Esophagus muscularis mucosa (tissue), 4 donors: ENCODE measurements at places on chromosomes 1 and 21. TPM values are rescaled to one million over a fixed set of nuclear protein-coding genes. Genes with fewer than 3 reads are reported as not detected.
A peak's percentile ranks its signal among the peaks of the same experiment; 100 is the strongest.

DNA sequence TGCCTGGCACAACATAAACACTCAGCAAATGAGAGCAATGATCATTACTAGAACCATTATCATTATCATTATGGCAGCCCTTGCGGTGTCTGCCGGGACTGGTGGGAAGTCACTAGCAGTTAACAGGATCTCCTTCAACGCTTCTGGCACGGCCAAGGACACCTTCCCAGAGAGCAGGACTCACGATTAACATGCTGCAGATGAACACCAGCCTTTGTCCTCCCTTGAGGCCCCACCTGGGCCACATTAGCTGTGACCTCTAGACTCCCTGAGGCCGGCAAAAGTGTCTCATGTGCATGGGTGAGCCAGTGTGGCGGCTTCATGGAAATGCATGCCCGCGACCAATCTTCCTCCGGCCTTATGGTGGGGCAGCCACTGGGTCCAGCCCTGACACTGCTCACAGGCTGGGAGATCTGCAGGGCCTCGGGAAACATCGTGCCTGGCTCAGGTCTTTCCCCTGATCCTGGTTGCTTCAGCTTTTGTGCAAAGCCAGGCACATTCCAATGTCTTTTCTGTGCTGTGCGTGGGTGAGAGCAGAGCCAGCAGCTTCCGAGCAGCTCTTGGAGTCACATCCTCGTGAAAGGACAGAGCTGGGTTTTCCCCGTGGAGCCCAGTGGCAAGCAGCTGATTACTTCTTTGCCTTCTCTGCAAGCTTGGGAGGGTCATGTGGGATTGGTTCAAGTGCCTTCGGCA is 107.3 kb downstream of the HMGB4 start:
- no peak for DNase-seq

DNA sequence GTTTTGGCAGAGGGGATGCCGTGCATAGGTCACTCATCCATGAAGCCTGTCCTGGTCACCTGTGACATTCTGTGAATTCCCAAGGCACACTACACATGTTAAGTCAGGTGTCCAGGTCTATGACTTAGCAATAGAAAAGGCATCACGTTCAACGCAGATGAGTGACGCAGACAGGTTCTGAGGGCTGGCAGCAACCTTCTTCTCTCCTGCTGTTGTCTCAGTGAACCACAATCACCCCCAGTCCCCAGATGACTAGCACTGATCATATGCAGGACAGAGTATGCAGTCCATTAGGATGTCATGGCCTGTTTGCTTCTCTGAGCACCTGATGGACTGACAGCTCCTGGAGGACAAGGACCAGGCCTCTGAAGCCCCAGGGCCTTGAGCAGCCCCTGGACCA is 157.8 kb upstream of the KAZN start:
- no peak for DNase-seq

- no peak for DNase-seq
Measured at GRCh38 chr1:2355373-2356261, 35.7 kb downstream of the MORN1 start.

GRCh38 chr1:196098000-196098399 is 510.2 kb downstream of the KCNT2 start:
- DNase-seq, result no peak

DNA sequence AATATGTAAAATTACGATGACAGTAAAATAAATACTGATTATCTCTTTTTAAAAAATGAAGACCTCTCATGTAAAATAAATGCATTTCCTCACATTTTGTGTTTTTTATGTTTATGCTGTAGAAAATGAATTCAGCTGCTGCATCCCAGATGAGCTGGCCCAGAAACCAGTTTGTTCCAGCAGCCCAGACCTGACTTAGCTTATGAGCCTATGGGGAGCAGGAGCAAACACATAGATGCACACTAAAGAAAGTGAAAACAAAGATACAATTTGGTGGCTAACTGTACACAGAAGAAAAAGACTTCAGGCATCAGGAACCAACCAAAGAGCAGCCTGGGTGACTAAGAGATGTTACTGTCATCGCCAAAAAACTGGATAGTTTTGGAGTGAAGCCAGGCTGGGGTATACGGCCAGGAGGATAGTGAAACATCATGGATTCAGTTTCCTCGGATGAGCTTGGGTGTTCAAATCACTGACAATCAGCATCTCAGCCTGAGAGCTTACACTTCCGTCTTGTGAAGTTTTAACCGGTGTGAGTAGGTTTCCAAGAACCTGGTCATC is 113.9 kb upstream of the BACE2 start:
- peak; percentile 29 for DNase-seq

GRCh38 chr1:206682111-206682510 is 2.6 kb upstream of the MAPKAPK2 start:
- no peak for DNase-seq

GRCh38 chr1:9297831-9298230 is 5.1 kb downstream of the SPSB1 start:
- no peak for DNase-seq

- no peak for DNase-seq
Measured at GRCh38 chr1:31515056-31515775, 61.1 kb upstream of the TINAGL1 start.

DNA sequence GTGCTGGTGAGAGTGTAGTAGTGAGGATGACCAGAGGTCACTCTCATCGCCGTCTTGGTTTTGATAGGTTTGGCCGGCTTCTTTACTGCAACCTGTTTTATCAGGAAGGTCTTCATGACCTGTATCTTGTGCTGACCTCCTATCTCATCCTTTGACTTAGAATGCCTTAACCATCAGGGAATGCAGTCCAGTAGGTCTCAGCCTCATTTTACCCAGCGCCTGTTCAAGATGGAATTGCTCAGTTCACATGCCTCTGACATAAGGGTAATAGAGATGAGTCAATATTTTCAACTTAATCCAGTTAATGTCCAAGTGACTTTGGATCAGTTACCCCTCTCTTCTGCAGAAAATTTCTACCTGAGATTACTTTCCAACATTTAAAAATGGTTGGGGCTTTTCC is 4.6 kb downstream of the NID1 start:
- DNase-seq, result no peak

DNA sequence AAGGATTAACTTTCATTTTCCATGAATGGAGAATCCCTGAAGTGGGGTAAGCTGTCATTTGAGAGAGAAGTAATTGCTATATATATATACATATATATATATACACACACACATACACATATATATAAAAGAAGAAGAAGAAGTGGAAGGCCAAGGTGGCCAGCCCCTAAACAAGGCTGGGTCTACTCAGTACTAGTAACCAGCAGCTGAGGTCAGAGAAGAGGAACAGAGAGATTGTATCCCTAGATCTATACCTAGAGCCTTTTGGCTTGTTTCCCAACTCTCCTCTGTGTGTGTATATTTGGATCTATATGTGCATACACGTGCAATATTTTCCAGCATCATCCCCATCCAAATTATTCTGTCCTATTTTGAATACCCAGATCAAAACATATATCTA is 5.2 kb downstream of the TNFSF4 start:
- no peak for DNase-seq

DNA sequence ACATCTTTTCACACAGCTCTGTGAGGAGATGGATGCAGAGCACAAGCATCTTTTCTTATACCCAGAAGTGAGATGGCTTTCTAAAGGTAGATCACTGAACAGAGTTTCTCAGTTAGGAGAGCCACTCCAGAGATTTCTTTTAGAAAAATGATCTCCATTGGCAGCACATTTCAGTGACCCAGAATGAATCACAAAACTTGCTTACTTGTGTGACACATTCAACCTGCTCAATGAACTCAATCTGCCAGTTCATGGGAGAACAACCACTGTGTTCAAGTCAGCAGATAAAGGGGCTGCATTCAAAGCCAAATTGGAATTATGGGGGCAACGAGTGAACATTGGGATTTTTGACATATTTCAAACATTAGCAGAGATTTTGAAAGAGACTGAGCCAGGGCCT is 78.3 kb downstream of the UCHL5 start:
- DNase-seq, result no peak

GRCh38 chr1:1683104-1683905 is 9.3 kb downstream of the SLC35E2B start:
- no peak for DNase-seq

FMO2 gene
- 46.2 TPM for total RNA-seq

COL18A1 gene
- total RNA-seq, result 173 TPM

HCRTR1 gene
- total RNA-seq, result 1.7 TPM

TMEM52 gene
- total RNA-seq, result 6.3 TPM

CHIA gene
- not detected for total RNA-seq

KRTAP19-1 gene
- total RNA-seq, result not detected

KRTAP21-2 gene
- total RNA-seq, result not detected

LYPD8 gene
- not detected for total RNA-seq

PPIE gene
- total RNA-seq, result 42.0 TPM

KDF1 gene
- 0.42 TPM for total RNA-seq

RHD gene
- not detected for total RNA-seq

IL19 gene
- total RNA-seq, result not detected

PDE9A gene
- 29.2 TPM for total RNA-seq

COL9A2 gene
- total RNA-seq, result 1.2 TPM
